ENCODE measurements at places on chromosomes 7 and 10. TPM values are rescaled to one million over a fixed set of nuclear protein-coding genes. Genes with fewer than 3 reads are reported as not detected.

JAKMIP3 gene
- 0.26 TPM for total RNA-seq

DNAJC12 gene
- 8.8 TPM for total RNA-seq

CDH23 gene
- 7.1 TPM for total RNA-seq

EIF4H gene
- 257 TPM for total RNA-seq

ERCC6 gene
- 23.4 TPM for total RNA-seq

- no peak for DNase-seq
- no peaks in the 10 kb centered on the region for H3K27me3 ChIP-seq
- no peak overlapping the region for H3K27ac ChIP-seq
- no peak overlapping the region for H3K4me3 ChIP-seq
Measured at GRCh38 chr10:48799341-48800006, 114.8 kb downstream of the WDFY4 start.

DNA sequence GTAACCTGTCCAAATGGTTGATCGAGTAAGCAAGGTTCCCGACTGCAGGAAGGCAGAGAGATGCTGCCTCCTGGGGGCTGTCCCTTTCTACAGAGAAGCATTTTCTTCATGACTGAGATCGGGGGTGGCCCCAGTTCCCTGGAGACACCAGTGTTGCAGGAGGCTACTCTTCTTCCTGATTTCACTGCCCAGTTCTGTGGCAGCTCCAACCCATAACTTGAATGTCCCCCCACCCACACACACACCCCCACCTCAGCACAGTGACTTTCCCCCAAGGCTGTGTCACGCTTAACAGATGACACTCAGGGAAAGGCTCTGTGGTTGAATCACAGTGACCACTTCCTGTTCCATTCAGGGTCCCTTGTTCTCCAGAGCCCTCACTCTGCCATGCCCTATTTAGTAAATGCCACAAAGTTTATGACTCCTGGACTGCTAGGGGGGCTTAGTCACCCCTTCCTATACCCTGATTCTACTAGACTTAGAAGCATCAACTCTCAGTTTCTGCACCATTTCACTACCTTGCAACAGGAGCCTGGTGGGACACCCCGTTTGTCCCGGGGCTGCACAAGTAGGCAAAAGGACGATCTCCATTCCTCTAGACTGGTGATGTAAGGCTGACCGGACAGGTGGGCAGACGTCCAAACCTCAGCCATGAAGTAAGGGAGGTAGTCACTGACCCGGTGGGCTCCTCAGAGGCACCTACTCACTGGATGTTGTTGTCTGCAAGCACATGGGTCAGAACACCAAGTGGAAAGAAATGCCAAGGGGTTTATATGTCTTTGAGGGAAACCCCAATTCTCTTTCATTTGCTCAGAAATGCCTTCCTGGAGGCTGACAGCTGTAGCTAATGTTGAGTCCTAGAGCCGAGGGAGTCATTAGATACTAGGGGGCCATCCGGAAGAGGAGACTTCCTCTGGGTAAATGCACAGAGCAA is 31.3 kb upstream of the SMC3 start:
- H3K4me1 ChIP-seq: no peaks in the 10 kb centered on the region
- peaks cover 2% of the 10 kb centered on the region for H3K27me3 ChIP-seq
- DNase-seq: no peak

DNA sequence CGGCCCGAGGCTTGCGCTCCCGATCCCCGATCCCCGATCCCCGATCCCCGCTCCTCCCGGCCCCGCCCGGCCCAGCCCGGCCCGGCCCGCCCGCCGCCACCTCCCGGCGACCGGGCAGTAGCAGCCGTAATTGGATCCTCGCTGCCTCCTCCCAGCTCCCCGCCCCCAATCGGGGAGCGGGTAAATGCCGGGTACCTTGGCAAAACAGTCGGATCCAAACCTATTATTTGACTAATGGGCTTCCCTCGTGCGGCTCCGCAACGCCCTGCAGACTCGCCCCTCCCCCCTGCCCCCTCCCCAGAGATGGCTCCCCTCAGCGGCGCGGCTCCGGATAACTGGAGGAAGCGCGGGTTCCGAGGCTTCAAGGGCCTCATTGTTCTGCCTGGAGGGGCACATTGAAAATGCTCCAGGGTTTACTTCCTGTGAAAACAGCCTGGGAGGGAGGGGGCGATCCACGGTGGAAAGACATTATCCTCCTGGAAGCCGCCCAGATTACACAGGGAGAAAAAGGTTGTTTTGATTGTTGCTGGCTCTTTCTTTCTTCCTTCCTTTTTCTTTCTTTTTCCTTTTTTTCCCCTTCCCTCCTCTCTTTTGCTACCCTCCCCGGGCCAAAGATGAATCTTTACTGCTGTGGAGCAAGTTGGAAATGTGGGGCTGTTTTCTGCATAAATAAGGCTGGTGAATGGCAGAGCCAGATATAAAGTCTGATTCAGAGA is 94.7 kb upstream of the ZMIZ1 start:
- H3K4me1 ChIP-seq: peaks cover 18% of the 10 kb centered on the region
- peak; percentile 84 for DNase-seq
- H3K4me3 ChIP-seq: peak overlapping the region; percentile 42

DNA sequence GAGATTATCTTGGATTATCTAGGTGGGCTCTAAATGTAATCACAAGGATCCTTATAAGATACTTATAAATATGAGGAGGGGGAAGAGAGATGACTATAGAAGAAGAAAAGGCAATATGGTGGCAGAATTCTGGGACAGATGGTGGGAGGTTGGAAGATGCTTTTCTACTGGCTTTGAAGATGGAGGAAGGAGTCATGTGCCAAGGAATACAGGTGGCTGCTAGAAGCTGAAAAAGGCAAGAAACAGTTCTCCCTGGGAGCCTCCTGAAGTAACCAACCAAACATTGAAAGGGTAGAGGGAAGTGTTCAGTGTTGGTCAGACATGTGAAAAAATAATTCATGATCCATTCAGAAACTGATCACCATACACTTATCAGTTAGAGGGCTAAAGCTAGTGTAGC is 213.3 kb downstream of the WDR11 start:
- H3K27me3 ChIP-seq: no peaks in the 10 kb centered on the region
- no peaks in the 10 kb centered on the region for H3K4me1 ChIP-seq
- H3K4me3 ChIP-seq: no peak overlapping the region
- DNase-seq: no peak

GRCh38 chr10:101783736-101784118 is 481 bp upstream of the NPM3 start:
- peaks cover 4% of the 10 kb centered on the region for H3K27me3 ChIP-seq
- peak overlapping the region; percentile 47 for H3K27ac ChIP-seq
- no peak for DNase-seq
- no peaks in the 10 kb centered on the region for H3K36me3 ChIP-seq

Data from uterus (tissue), 4 donors.